RWPE2 (cell line): ENCODE measurements at places on chromosomes 16 and 17.

- peaks cover 36% of the 10 kb centered on the region for H3K36me3 ChIP-seq
- no peak overlapping the region for H3K27ac ChIP-seq
- no peaks in the 10 kb centered on the region for H3K4me1 ChIP-seq
- DNase-seq, result no peak
Observed at GRCh38 chr17:7951143-7951792, 19.3 kb downstream of the CNTROB start.

- DNase-seq, result no peak
- no peaks in the 10 kb centered on the region for H3K36me3 ChIP-seq
- H3K27me3 ChIP-seq, result no peaks in the 10 kb centered on the region
- no peak overlapping the region for H3K4me3 ChIP-seq
- no peaks in the 10 kb centered on the region for H3K4me1 ChIP-seq
Observed at GRCh38 chr17:19372011-19372370, 6.3 kb upstream of the MAPK7 start.

DNA sequence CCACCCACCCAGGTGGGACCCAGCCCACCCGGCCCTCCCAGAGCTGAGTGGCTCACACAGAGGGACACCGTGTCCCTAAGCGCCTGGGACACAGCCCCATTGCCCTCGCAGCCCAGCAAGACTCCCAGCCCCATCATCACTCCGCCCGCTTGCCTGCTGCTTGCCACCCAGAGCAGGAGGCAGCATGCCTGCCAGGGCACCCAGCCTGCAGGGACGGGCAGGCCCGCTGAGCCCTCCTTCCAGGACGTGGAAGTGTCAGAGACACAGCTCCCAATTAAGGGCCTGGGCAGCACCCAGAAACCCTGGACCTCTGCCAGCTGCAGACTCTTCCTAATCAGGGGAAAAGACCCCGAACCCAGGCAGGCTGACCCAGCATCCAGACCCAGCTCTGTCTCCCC, 17.2 kb upstream of the OSGIN1 start:
- no peaks in the 10 kb centered on the region for H3K4me1 ChIP-seq
- H3K4me3 ChIP-seq, result no peak overlapping the region
- H3K27ac ChIP-seq, result no peak overlapping the region
- H3K36me3 ChIP-seq, result no peaks in the 10 kb centered on the region
- no peak for DNase-seq
- H3K27me3 ChIP-seq, result no peaks in the 10 kb centered on the region

GRCh38 chr16:88638323-88639230, at the start of gene IL17C:
Gene IL17C, plus strand, starts transcription at chr16:88638572. Its CDS starts 70 bp downstream, at chr16:88638642.
- no peak within 1 kb of the TSS for H3K27ac ChIP-seq
- peaks cover 38% of the 10 kb centered on the region for H3K27me3 ChIP-seq
- no peak for DNase-seq
- H3K4me3 ChIP-seq, result no peak within 1 kb of the TSS
- no peaks in the 10 kb centered on the region for H3K36me3 ChIP-seq
- H3K4me1 ChIP-seq, result no peaks in the 10 kb centered on the region

DNA sequence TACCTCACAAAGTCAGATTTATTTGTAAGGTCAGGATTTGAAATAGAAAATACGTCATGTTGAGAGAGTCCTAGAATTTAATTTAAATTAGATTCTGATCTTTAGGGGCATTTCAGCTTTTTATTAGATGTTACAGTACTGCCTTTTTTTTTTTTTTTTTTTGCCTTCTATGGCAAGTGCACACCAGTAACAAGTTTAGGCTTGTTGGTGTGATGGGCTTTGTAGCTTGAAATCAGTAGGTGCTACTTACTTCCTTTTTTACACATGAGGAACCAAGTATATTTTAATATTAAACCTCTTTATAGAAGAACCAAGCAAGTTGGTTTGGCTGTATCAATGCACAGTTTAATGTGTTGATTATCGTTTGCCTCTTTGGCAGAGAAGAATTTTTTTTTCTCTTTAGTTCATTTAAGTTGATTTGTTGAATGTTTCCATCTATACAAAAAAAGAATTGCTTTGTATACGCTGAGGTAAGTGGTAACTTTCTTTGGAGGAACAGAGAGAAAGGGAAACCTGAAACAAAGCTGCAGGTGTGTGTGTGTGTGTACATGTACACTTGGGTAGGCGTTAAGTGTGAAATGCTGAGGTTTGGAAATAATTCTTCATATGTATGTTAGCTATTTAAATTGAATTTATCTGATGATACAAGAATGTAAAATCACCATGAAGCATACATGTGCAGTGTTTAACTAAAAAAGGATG, 15.7 kb downstream of the RBL2 start:
- H3K36me3 ChIP-seq, result peaks cover 71% of the 10 kb centered on the region
- no peaks in the 10 kb centered on the region for H3K27me3 ChIP-seq
- H3K4me3 ChIP-seq, result no peak overlapping the region
- H3K27ac ChIP-seq, result no peak overlapping the region

DNA sequence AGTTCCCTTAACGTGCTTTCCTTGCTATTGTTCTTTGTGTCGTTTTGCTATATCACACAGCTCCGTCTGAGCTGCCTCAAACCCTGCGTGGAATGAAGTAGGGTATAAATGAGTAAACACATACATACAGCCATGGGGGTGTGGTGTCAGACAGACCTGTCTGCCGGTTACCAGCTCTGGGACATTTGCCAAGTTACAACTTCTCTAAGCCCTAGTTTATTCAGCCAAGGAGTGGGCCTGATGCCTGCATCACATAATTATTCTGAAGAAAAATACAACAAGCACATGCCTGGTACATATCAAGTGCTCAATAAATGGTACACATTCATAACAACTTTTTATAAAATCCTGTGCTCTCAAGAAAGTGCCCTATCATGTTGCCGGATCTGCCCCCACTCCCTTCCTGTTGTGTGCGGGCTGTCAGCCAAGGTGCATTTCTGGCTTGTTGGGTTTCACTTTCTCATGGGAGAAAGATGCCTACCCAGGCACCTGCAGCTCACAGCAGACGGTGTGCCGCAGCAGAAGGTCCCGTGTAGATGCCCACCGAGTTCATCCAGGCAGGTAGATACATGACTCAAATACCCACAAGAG, 30.5 kb downstream of the SMPD3 start:
- H3K4me3 ChIP-seq, result no peak overlapping the region
- DNase-seq, result no peak
- no peaks in the 10 kb centered on the region for H3K36me3 ChIP-seq
- no peaks in the 10 kb centered on the region for H3K27me3 ChIP-seq
- H3K27ac ChIP-seq, result no peak overlapping the region

DNA sequence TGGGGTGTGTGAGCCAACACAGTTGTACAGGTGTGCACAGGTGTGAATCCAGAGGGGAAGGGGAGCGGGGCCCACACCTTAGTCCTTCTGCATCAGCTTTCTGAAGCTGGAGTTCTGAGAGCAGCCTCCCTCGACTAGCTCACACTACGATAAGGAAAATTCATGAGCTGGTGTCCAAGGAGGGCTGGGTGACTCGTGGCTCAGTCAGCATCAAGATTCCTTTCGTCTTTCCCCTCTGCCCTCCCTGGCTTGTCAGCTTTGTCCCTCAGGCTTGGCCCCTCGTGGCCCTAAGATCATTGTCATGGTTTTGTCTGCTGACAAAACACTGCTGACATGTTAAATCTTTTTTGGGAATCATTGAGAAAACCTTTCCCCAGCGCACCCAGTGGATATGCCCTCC, 47.5 kb downstream of the OR1D5 start:
- no peak overlapping the region for H3K27ac ChIP-seq
- H3K36me3 ChIP-seq, result peaks cover 66% of the 10 kb centered on the region
- H3K27me3 ChIP-seq, result no peaks in the 10 kb centered on the region
- no peak overlapping the region for H3K4me3 ChIP-seq
- H3K4me1 ChIP-seq, result no peaks in the 10 kb centered on the region
- no peak for DNase-seq
